ENCODE measurements at places on chromosomes 6 and 20. TPM values are rescaled to one million over a fixed set of nuclear protein-coding genes. Genes with fewer than 3 reads are reported as not detected.

- DNase-seq: no peak
These were observed 71.4 kb downstream of the LRRC1 start for GRCh38 chr6:53866226-53866625.

DNA sequence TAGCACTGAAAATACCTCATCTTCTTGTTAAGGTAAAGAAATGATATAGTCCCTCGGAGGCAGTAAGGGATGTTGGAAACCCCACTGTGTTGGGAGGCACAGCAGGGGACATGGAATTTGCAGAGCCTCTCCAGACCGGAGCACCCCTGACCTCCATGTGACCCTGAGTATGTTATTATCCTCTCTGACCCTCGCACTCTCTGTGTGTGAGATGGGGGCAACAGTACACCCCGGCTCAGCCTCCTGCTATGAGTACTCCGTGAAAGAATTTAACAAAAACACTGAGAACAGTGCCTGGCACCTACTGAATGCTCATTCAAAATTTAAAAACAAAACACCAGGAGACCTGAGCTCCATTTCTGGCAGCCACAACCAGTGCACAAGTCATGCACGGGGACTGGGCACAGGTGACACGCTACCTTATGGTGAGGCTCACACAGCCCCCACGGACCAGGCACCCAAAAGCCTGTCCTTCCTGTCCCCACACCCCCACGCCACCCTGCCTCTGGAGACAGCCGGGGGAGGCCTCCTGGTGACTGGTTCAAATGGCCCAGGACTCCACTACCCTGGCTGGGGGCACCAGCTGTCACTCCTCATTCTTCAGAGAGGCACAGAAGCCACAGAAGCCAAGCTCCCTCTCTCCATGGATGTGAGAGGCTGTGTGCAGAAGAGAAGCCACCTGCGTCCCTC lies 6.1 kb downstream of the NINL start:
- no peak for DNase-seq

The BEND3 gene
- 1.6 TPM for total RNA-seq

DNA sequence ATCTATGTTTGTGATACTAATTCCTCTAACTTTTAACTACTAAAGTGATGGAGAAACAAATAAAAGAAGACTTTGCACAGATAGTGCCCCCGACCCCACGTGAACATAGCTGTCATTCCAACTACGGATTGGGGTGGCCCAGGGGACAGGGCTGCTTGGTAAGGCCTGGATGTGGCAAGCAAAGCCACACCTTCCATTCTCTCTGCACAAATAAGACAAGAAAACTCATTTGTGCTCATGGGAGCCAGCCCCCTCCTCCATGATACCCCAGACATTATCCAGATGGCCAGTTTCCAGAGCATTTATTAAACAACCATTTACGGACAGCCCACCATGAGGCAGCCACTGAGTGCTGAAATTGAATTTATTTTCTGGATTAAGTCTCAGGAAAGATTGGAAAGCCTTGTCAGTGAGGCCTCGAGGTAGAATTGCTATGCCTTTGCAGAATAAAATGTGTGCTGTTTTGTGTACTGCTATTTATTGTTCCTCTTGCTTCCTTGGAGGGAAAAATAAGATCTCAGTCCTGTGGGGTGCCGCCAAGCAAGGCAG lies 151.2 kb downstream of the UNC5CL start:
- DNase-seq: no peak

GRCh38 chr20:54108817-54109216 lies 38.4 kb upstream of the BCAS1 start:
- no peak for DNase-seq

DNA sequence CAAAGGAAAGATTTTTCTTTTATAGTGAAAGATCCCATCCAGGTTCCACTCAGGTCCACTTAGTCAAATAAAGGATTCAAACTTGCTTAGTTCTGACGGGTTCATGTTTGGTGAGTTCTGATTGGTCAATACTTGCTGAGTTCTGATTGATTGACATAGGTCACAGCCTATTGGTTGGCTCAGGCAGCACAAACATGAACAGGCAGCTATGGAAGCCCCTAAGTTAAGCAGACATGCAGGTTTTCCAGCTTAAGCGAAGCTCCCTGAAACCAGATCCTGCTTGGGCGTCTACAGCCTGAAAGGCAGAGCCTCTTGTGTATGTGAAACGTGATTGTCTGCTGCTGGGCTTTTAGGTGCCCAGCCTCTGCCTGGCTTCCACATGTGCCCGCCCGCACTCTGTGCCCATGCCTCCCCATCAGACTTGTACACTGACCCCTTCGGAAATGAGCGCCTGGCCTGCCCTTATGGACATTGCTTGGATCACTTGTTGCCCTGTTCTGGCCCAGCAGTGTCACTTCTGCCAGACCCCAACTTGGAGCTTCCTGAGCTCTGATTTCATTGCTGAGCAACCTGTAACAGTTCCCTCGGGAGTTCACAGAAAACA lies 45.4 kb upstream of the ECI2 start:
- no peak for DNase-seq

The RGS17 gene
- total RNA-seq: not detected

The TMEM244 gene
- not detected for total RNA-seq

The SAMHD1 gene
- 18.2 TPM for total RNA-seq

DNA sequence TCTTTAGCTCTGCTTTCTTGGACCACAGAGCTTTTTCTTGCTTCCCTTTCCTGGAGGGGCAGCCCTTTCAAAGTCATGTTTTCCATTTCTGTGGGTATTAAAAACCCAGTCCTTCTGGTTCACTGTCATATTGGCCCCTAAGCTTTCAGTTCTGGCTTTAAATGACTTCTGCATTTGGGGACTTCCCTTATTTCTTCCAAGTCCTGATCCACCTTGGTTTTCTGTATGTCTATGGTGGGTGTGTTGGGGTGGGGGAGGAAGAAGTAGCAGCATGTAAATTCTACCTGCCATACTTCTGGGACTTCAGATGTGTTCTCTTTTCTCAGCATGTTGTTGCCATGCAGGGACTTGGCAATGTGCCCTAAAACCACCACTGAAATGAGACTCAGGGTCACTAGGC lies 77.1 kb upstream of the EMILIN3 start:
- DNase-seq: no peak

- no peak for DNase-seq
These were observed 32.3 kb downstream of the FOXP4 start for GRCh38 chr6:41578217-41579087.

The KCNQ2 gene
- total RNA-seq: 2.8 TPM

GRCh38 chr6:42520786-42521607 lies 42.8 kb upstream of the UBR2 start:
- DNase-seq: no peak

The TTBK1 gene
- not detected for total RNA-seq

DNA sequence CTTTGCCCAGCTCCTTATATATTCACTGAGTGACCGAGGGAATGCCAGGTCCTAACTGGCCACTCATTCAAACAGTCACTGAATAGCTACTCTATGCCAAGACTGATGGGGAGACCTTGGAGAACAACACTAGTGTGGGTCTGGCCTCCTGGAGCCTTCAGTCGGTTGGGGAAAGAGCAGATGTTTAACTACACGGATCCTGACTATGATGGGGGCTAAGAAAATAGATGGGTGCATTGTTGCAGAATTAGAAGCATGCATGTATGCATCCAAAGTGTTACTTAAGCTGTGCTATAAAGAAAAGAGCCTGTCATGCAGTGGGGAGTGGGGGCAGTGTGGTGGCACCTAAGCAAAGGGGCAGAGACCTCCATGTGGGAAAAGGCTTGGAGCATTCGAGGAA lies 6.5 kb downstream of the FKBP1A start:
- DNase-seq: no peak

DNA sequence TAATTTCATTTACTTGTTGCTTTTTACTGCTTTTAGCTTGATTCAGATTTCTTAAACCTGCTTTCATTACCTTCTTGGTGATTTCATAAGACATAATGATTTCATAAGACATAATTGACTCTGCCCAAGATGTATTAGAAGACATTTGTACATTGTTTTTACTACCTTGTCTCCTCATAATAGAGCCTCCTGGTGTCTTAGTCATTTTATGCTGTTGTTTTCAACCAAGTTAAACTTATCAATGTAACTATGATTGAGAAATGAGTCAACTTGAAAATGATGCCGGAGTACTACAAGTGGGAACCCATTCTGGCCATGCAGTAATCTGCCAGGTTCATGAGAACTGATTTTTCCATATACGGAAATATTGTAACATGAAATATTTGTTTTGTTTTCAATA lies 573.6 kb downstream of the MMUT start:
- DNase-seq: no peak

- no peak for DNase-seq
These were observed 279.5 kb downstream of the CLIC5 start for GRCh38 chr6:45736134-45736533.

The MATN4 gene
- not detected for total RNA-seq

The KCNK16 gene
- not detected for total RNA-seq

The LY6G6C gene
- total RNA-seq: not detected

The OPN5 gene
- total RNA-seq: not detected

DNA sequence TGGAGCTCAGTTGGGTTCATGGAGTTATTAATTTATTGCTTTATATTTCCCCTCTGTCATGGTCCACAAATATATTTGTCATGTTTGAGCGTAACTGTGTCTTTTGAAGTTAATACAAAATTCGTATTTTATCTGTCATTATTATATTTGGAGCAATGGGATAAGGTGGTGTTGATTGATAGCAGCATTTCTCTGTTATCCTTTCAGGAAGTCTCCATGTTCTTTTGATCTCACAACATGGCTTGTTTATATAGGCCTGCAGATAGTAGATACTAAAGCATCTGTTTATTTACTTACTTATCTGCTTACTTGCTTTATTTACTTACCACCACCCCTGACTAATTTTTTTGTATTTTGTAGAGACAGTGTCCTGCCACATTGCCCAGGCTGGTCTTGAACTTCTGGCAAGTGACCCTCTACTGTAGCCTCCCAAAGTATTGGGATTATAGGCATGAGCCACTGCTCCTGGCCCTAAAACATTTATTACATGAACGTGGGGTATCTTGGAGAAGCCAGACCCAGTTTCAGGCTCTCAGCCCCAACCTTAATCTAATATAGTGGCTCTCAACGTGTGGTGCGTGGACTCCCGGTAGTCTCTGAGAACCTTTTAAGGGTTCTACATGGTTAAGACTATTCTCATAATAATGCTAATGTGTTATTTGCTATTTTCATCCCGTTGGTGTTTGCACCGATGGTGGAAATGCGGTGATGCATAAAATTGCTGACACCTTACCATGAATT lies 104.2 kb downstream of the NCOA3 start:
- no peak for DNase-seq

The IL20RA gene
- total RNA-seq: 0.07 TPM

DNA sequence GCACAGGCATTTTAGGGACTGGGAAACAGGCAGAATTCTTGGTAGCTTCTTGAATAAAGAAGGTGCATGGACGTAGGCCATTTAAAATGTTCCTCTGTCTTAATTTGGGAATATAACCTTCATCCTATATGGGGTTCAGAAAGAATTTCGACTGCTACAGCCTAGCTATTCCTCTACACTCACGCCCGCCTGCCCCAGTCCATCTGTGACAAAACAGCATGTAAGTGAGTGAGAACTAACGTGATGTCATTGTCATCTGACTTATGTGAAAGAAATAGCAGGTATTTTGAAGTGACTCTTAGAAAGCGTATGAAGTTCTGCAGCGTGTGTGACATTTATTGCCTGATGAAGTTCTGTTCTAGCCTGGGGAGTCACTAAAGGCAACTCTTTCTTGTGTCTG lies 52.2 kb upstream of the SLC22A1 start:
- DNase-seq: no peak

- DNase-seq: no peak
These were observed 98.7 kb downstream of the SHLD1 start for GRCh38 chr20:5848711-5849505.

GRCh38 chr6:33076406-33076934 lies 680 bp downstream of the HLA-DPB1 start:
- no peak for DNase-seq

The CYP39A1 gene
- 0.63 TPM for total RNA-seq

DNA sequence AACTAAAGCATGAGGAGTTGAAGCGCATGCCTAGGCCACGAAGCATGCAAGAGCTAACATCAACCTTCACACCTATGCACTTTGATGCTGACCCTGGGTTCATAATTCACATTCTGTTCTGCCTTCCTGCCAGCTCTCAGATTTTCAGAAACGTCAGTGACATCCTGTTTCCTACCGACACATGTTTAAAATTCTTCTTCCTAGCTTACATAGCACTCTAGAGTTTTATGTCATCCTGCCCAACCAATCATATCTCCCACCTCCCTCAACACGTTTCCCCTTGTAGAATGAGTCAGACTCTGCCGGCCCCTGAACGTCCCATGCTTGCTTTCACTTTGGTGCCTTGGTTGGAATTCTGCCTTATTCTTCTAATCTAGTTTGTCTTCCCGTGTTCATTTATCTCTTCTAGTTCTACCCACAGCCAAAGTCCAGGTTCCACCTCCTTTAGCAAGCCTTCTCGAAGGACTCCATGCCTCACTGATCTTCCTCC lies 97.2 kb upstream of the MAP7 start:
- no peak for DNase-seq

DNA sequence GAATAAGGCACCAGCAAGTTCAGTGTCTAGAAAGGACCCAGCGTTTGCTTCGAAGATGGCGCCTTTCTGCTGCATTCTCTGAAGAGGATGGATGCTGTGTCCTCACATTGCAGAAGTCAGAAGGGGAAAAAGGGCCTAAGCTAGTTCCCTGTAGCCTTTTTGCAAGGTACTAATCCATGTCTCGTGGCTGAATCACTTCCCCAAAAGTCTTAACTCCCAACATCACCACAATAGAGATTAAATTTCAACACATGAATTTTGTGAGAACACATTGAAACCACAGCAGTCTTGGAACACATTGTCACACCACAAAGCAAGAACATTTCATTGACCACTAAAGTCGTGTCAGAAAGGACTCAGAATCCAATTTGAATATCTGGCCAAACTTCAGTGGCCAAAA lies 42.1 kb downstream of the KLHL31 start:
- DNase-seq: no peak

DNA sequence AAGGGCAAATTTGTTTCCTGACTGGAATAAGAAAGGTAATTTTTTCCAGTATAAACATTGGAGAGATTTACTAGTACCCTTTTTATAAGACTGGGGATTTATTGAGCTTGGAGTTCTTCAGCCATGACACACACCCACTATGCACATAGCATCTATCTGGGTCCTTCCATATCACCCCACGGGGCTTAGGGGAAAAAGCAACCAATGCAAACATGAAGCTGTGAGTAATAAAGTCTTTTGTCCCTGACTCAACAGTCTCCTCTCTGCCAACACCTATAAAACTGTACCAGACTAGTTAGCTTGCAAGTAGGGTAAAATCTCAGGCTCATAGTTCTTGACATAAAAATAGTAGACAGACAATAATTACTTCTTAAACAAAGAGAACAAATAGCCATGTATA lies 23.4 kb downstream of the COL21A1 start:
- DNase-seq: no peak

- no peak for DNase-seq
These were observed 49.9 kb downstream of the EBF4 start for GRCh38 chr20:2742431-2742830.

Data from psoas muscle (tissue), 8 donors.